ENCODE measurements at places on chromosomes 2 and 18.
A peak's percentile ranks its signal among the peaks of the same experiment; 100 is the strongest.

GRCh38 chr18:24988253-24988840, 363.6 kb downstream of the ZNF521 start:
- DNase-seq: no peak

DNA sequence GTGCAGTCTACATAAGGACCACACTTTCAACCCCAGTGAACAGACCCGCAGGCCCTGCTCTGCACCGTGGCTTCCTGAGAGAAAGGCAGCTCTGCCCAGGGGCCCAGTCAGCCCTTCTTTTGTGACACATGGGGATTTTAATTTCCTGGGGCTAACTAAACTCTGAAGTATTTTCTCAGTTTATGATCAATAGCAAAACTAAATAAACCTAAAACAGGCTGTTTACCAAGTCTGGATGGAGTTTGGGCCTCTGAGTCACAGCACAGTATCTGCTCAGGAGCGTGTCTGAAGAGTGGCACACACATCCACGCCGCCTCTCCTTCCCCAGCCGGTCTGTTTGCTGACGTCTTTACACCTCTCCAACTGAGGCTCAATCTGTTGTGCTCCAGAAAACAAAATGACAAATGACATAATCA, 72.3 kb downstream of the LDLRAD4 start:
- peak; percentile 34 for DNase-seq

- DNase-seq: no peak
Measured at GRCh38 chr2:42636934-42637333, 68.5 kb downstream of the MTA3 start.

DNA sequence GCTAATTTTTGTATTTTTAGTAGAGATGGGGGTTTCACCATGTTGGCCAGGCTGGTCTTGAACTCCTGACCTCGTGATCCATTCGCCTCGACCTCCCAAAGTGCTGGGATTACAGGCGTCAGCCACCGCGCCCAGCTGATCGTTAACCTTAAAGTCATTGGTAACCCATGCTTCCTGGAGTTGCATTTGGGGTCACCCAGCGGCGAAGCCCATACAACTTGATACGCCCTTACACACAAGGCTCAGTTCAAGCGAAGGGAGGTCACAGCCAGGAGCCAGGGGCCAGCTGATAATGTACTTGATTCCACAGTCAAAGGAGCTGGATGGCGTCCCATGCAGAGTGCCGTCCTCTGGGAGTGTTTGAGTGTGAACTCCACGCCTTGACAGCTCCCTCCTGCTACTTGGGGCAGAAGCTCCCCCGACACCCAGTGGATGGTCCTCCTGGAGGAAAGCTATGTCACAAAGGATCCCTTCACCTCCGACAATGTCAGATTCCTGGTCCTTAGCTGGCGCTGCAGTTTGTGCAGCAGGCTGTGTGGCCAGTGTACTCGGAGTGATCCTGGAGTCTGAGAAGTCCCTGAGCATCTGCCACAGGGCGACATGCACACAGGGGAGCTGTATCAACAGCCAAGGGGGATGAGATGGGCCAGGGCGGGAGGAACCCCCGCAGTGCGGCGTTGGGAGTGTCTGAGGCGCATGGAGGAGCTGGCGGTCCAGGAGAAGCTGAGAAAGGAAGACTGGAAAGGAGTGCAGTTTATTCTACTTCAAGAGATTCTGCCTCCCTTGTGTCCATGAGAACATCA, 7.9 kb downstream of the CLHC1 start:
- no peak for DNase-seq

DNA sequence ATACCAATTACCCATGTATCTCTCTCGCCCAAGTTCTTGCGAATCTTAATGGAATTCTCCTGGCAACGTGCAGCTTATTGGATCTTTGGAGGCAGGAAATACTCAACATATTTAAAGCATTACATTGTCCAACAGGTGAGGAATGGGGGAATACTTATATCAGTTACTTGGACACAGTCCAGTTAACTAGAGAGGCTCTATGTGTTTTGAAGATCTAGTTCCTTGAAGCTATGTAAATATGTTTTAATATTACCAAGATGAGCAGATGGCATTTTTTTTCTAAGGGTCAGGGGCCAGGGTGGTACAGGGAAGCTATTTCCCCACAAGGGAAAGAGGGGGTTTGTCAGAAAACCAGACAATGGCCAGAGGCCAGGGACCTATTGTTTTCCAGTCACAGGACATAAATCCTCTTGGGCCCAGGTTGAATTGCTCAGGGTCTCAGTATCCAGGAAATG, 26.8 kb upstream of the MC5R start:
- DNase-seq: no peak

- DNase-seq: no peak
Measured at GRCh38 chr2:210162466-210163124, 8.6 kb downstream of the KANSL1L start.

DNA sequence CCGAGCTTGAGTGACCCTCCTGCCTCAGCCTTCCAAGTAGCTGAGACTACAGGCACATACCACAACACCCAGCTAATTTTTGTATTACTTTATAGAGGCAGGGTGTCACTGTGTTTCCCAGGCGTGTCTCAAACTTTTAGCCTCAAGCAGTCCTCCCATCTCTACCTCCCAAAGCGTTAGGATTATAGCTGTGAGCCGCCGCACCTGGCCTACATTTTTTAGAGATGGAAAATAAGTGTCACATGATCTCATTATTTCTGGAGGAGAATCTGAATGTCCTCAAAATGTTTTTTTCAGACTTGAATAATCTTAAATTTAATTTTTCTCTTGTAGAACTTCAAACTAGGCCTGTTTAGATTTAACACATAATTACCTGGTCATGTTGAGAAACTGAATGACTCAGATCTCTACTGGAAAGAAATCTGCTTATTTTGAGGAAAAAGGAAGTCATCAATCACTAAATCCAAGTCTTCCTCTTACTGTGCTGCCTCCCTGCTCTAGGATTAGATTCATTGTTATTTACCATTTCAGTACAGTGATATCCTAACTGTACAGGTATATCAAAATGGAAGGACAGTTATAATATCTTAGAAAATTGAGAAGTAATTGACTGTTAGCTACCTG, 92.4 kb downstream of the COX7A2L start:
- no peak for DNase-seq

GRCh38 chr18:5196253-5197031, 615 bp downstream of the AKAIN1 start:
- no peak for DNase-seq

DNA sequence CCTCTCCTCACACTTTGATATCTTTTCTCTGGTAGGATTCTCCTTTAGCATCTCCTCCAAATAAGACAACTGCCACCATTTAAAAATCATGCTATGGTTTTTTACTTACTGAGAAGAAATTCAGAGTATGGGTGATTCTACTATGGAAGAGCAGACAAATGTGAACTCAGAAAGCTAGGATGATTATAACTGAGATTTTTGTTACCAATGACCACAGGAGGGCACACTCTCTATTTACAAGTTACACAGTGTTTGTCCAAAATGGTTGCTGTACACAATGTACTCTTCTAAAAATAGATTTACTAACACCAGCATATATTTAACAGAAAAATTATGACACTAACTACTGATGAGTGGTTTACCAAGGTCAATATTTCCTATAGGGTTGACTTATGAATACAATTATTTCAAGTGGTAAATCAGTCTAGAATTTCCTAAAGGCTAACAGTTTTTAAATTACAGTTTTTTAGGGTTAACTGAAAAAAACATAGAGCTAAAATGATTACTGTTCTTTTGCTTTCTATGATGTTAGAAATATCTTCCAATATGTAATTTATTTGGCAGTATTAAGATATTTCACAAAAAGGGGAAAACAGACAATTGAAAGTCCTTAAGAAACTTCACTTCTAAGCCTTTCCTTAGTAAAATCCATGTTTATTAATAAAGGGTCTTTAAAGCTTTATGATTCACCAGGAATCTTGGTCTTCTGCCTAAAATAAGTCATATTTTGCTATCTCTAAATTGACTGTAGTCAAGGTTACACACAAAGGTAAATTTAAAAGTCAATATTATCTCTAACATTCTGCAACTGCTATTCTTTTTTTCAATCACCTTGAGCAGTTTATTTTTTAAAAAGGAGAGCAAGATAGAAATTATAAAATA, 57.2 kb downstream of the MAP4K3 start:
- DNase-seq: peak; percentile 15

GRCh38 chr2:240523451-240524281, 34.1 kb downstream of the ANKMY1 start:
- no peak for DNase-seq

GRCh38 chr2:45743531-45744396, 92.3 kb downstream of the PRKCE start:
- DNase-seq: no peak

DNA sequence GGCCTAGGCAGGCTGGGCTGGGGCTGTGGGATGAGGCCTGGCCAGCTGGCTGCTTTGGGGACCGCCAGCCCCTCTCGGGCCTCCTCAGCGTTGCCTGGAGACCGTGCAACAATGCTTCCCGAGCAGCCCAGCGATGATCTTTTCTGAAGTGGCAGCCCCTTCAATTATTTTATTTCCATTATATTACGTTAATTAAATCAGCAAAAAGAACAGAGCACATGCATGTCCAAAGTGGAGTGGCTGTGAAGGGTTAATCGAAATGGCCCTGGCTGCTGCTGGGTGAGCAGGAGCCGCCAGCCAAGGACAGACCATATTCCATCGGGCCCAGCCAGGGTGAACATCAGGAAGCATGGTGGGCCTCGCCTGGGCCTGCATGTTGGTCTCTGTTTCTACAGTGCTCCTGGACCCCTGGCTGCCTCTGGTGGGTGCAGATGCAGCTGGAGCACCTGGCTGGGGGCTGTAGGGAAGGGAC, 245.5 kb downstream of the MYCN start:
- no peak for DNase-seq

DNA sequence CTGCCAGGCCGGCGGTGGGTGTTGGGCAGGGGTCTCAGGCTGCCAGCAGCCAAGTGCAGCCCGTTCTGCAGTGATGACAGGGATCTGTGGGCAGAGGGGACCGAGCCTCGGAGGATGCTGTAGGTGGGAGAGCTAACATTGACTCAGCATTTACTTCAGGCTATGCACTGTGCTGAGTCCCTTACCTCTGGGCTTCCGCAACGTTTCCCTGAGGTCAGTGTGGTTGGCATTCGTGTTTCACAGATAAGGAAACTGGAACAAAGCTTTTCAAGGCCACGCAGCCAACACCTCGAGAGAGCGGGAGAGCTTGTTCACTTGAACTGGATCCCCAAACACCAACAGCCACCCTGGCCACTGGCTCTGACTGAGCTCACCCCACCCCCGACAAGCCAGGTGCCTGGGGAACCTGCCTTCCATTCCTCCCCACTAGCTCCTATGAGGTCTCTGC, 839 bp upstream of the GPR148 start:
- peak; percentile 41 for DNase-seq

DNA sequence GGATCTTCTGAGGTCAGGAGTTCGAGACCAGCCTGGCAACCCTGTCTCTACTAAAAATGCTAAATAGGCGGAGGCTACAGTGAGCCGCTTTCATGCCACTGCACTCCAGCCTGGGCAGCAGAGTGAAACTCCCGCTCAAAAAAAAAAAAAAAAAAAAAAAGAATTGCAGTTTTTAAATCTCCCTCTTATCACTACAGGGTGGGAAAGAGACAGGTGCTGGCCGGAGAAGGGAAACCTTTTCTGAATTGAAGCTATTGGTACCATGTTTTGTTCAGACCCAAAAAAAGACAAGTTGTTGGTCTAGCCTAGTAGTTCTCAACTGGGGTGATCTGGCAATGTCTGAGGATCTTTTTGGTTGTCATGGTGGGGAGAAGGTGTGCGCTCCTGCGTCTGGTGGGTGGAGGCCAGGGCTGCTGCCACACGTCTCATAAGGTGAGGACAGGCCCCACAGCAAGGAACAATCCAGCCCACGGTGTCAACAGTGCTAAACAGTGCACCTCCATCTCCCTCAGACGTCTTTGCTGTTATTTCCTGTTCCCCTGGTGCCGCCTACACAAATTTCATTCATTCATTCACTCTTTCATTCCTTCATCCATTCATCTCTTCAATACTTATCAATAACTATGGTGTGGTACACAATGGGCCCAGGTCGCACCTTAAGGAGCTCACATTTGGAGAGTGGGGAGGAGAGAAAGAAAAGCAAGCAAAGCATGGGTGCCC, 28.8 kb upstream of the ODC1 start:
- no peak for DNase-seq

GRCh38 chr2:100554798-100555407, 7.9 kb upstream of the PDCL3 start:
- DNase-seq: peak; percentile 50

GRCh38 chr2:108399479-108399878, 21.7 kb downstream of the SULT1C4 start:
- no peak for DNase-seq

DNA sequence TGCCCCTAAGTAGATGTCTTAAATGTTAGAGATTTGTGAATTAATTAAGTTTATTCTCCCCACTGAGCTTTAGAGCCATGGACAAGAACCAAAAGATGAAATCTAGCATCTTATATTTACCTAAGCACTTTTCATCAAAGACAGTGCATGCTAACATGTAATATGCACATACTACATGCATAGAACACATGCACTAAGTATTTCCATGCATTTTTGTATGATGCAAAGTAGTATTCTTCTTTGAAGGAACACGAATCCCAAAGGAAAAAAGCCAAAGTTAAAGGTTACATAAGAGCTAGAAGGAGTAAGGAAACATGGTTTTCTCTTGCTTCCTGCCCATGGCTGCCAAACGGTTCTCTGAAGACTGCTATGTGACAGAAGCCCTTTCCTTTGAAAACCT, 15.3 kb downstream of the STAMBP start:
- DNase-seq: no peak

DNA sequence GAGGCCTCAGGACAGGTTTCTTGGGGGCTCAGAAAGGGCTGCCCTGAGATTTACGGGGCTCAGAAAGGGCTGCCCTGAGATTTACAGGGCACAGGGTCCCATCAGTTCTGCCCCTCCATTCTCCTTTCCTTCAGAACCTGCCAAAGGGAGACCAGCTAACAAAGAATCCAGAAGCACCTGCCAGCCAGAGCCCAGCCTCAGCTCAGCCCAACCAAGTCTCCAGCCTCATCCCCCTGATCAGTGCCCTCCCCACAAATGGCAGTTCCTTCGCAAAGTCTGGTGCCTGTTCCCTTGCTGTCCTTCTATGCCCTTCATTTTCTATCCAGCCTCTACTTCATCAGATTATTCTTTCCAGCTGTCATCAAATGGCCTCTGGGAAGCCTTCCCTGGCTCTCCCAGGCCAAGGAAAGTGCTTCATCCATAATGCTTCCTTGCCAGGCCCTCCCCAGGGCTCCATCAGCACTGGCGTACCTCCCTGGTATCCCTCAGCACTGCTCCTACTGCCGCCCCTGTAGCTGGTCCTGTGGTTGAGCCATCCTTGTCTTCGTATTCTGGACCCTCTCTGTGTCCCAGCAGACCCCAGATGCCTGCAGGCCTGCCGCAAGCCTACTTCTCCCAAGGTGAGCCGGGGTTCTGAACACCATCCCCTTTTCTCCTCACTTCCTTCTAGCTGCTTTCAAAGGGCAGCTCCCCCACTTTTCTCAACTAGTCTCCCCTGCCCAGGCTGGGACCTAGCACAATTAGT, 96.2 kb upstream of the EPAS1 start:
- DNase-seq: no peak

GRCh38 chr2:232260075-232260474, 118.5 kb upstream of the ALPP start:
- DNase-seq: no peak

- DNase-seq: no peak
Measured at GRCh38 chr2:216343221-216343980, 28.9 kb downstream of the MARCHF4 start.
